ENCODE measurements at places on chromosomes 2 and 18.

DNA sequence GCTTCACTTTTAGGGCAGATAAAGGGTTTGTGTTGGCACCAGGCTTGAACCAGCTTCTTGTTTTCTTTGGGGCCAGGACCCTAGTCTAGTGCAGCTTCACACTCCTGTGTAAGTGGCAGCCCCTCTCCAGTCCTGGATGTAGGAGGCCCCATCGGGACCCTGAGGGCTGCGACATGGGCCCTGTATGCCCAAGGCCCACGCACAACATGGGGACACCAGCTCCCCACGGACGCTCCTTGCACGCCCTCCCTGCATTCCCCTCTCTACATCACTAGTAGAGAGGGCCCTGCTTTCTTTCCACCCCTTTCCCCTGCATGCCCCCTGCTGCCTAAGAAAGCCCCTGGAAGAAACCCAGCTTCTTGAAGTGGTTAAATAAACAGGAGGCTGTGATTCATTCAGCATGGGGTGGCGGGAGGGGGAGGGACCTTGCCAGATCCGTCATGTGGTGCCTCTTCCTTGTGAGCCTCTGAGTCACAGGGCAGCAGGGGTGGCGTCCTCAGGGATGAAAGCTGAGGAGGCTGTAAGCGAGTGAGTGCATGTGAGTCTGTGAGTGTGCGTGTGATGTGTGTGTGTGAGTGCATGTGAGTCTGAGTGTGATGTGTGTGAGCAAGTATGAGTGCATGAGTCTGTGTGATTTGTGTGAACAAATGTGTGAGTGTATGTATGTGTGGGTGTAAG lies 42.5 kb downstream of the COPS8 start:
- DNase-seq = no peak

- no peak for DNase-seq
Measured at GRCh38 chr2:212520340-212520739, 18.3 kb downstream of the ERBB4 start.

DNA sequence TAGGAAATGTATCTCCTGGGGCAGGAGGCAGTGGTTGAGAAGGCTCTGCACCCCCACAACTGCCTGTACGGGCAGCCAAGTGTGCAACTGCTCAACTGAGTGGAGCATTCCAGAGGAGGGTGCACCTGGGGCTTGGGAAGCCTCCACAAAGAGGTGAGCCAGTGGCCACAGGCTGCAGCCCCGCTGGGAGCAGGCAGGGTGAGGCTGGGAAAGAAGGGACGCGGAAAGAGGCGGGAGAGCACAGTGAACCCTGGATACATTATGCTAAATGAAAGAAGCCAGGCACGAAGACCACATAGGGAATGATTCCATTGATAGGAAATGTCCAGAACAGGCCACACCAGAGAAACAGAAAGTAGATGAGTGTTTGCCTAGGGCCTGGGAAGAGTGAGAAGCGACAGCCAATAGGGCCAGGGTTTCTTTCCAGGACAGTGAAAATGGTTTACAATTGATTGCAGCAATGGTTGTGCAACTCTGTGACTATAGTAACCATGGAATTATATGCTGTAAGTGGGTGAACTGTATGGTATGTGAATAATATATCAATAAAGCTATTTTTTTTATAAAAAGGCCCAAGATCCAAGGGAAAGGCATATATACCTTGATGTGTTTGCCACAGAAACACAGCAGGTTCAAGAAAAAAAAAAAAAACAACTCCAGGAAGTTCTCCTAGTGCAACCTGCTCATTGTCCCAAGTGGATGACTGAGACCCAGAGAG lies 82.4 kb downstream of the DDX1 start:
- no peak for DNase-seq

DNA sequence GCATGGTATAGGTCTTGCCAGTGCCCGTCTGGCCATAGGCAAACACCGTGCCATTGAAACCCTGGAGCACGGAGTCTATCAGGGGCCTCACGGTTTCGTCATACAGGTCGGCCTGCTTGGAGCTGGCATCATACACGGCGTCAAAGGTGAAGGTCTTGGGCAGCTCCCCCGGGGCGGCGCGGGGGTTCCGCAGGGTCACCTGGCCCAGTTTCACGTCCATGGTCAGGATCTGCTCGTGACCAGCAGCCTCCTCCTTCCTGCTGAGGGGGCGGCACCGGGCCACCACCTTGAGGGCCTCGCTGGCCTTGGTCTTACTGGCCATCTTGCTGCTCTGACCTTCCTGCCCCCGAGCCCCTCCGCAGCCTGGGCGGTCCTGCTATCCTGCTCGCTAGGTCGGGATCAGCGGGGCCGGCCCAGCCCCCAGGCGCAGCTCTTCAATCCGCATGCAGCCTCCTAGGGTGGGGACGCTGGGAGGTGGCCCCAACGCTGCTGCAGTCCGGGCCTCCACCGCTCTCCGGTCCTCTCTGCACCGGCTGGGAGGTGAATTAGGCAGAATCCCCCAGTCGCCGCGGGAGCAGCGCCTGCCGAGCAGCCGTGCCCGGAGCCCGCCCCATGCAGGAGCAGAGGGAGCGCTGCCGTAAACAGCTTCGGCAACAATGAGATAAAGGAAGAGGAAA lies 563 bp downstream of the KIF3C start:
- DNase-seq = peak; percentile 39

GRCh38 chr2:206020171-206020570 lies 65.8 kb downstream of the INO80D start:
- DNase-seq = no peak

- no peak for DNase-seq
Measured at GRCh38 chr2:54836477-54836876, 113.0 kb downstream of the EML6 start.

DNA sequence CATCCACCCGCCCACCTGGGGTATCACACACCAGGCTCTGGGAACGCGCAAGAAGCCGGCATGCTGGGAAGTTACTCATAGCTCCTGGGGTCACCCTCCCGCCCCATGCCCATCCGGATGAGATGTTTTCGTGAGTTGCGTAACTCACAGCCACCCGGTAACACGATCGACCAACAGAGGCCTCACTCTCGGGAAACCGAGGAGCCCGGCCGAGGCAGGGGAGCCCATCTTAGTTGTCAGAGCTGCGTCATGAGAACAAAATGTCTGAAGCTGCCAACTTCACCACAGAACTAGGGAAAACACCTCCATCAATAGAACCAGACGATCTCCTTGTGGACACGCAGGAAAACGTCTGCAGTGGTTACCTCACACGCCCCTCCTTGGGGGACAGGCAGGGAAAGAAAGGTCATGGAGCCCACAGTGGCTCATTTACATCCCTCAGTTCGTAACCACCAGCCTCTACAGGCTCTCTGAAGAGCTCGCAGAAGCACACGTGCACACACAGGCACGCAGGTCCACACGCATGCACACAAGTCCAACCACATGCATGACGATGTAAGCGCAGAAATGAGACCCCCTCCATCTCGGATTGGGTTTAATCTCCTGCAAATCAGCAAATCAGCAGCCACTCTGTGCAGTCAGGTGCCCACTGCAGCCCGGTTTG lies 26.2 kb downstream of the ADI1 start:
- no peak for DNase-seq

DNA sequence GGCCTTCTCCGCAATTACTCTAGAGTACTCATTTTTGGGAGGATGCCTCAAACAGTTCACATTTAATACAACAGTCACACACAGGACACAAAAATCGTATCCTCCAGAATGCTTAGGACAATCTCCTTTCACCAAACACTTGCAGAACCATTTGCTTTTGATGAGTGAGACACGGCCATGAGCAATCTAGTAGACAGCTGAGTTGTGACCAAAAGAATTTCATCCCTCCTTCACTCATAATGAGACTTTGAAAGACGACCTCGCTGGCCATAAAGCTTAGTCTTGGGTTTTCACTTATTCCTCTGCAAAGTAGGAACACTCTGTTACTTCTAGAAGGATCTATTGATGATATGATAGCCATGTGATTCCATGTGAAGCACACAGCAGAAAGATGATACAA lies 87.5 kb upstream of the SLC35G4 start:
- no peak for DNase-seq

- DNase-seq = no peak
Measured at GRCh38 chr18:48274301-48274700, 134.9 kb downstream of the ZBTB7C start.

GRCh38 chr18:44586782-44587524 lies 93.7 kb upstream of the SETBP1 start:
- no peak for DNase-seq

- no peak for DNase-seq
Measured at GRCh38 chr2:10079266-10079869, 843 bp downstream of the CYS1 start.

DNA sequence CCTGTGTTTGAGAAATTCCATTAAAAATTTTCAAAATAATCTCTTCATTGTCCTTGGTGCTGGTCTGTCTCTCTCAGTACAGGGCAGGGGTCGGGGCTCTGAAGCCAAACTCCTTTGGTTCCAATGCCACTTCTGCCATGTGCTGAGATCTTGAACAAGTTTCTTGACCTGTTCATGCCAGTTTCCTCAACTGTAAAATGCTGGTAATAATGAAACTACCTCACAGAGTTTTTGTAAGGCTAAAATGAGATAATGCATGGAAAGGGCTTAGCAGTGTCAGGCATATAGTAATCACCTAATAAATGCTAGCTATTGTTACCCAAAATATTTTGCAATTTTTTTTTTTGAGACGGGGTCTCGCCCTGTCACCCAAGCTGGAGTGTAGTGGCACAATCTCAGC lies 16.9 kb upstream of the MREG start:
- no peak for DNase-seq

DNA sequence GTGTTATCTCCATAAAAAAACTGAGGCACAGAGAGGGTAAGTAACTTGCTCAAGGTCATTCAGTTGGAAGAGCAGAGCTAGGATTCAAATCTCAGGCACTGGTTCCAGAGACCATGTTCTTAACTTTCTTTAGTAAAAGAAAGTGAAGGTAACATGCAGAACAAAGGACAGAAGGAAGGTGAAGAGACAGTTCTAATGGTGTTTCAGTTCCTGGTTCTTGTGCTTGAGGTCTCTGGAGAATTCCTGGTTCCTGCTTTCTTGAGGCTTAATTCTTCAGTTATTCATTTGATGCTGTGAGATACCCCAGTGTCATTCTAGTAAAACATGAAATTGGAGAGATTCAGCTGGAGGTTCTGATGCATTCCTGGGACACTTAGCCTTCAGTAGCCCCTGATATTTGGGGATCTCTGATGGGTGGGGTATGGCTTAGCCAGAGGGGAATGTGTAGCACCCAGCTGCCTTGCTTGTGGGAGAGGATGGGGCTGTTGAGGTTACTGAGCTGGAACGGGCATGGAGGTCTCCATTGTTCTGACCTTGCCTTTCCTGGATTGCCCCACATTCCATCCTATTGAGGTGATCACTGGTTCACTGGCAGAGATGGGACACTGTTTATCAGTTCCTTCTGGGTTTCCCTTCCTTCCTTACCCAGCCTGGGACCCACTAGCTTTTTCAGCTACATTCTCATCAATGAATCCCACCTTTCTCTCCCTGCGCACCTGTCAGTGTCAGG lies 46.8 kb downstream of the SEMA4F start:
- DNase-seq = no peak

GRCh38 chr2:227881866-227882517 lies 10.6 kb downstream of the DAW1 start:
- DNase-seq = no peak

DNA sequence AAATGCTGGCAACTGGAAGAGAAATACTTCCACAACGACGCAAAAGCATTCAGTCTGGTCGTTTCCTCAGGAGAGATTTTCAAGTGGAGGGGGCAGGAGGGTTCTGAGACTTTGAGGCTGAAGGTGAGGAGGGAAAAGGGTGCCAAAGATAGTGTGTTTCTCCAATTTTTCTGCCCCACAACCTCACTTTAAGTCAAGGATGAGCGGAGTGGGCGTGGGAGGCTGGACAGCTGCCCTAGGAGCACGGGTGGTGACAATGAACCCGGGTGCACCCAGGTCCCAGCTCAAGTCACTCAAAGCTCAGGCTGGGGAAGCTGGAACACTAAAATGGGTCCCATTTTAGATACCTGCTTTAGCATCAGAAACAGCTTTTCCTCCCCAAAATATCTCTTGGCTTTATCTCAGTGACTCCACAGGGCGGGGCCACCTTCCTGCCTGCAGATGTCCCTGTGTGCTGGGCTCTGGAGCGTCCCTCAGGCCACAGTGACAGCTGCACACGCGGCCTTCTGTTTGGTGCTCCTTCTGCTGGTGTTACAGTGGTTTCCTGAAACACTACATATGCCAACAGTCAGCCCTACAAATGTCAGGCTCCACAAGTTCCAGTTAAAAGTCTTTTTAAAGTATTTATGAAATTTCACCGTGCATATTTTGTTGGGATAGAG lies 1.4 kb upstream of the MBP start:
- no peak for DNase-seq

DNA sequence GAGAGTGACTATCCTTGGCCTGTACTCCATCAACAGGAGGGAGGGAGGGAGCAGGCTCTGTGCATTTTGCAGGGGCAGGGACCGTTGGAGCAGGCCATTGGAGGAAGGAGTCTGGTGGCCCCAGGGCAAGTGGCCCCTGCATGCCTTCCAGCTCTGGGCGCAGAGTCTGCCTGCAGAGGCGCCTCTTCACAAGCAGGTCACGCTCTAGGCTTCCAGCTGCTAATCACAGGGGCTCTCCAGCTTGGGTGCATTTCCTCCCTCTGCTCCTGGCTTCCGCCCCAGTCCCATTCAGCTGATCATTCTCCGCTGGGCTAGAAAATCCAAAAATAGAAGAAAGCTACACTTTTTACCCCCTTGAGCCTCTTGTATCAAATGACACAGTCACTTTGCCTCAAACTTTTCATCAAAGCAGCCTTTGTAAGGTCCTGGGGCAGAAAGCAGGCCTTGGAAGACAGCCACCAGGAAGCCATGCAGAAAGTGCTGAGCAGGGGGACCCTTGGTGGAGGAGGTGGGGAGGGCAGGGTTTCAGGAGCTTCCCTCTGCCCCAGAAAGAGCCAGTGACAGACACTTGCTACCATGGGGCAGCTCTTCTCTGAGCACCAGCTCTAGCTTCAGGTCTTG lies 11.3 kb downstream of the TMEM247 start:
- DNase-seq = peak; percentile 59

GRCh38 chr2:183925281-183925680 lies 673.0 kb upstream of the ZNF804A start:
- DNase-seq = no peak

GRCh38 chr2:25293958-25294562 lies 47.7 kb downstream of the DNMT3A start:
- DNase-seq = no peak

GRCh38 chr18:3062798-3063680 lies 50.1 kb upstream of the LPIN2 start:
- DNase-seq = peak; percentile 39

DNA sequence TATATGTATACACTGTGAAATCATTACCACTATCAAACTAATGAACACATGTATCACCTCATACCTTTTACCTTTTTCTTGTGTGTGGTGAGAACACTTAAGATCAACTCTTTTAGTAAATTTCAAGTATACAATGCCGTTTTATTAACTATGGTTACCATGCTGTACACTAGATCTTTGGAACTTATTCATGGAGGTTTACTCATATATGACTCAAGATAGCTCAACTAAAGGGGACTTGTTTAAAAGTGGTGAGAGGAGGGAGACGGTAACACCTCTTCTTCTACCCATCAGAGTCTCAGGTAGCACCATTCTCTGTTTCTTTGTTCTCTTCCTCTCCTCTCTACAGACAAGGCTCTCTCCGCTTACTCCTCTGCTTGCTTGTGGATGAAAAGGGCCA lies 36.1 kb upstream of the TMEM178A start:
- no peak for DNase-seq

Measured in GM12891 (cell line).